Fibroblast of lung (primary cell): ENCODE measurements at places on chromosomes 11 and 22. TPM values are rescaled to one million over a fixed set of nuclear protein-coding genes. Genes with fewer than 3 reads are reported as not detected.
A peak's percentile ranks its signal among the peaks of the same experiment; 100 is the strongest.

DNA sequence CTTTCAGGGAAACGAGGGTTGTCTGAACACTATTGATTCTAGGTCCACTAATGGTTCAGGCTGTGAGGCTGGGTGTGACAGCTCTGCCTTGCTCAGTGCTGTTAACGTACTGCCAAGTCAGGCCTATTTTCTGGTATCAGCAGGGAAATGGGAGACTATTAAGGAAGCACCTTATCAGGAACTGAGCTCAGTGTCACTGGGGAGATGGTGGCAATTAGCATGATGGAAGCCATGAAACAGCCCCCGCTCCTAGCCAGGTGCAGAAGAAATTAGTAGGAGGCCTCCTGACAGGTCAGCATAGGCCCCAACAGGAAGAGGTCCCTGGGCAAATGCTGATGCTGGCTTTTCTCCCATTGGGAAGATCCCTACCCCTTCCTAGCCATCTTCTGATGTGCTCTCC is 42.6 kb upstream of the LMO2 start:
- no peak overlapping the region for H3K4me3 ChIP-seq
- H3K27me3 ChIP-seq = no peaks in the 10 kb centered on the region
- no peak for DNase-seq
- H3K36me3 ChIP-seq = no peaks in the 10 kb centered on the region
- no peak overlapping the region for H3K27ac ChIP-seq
- H3K4me1 ChIP-seq = no peaks in the 10 kb centered on the region

Gene APOL5
- total RNA-seq = not detected in 2 replicates

GRCh38 chr11:26028393-26028911 is 303.5 kb upstream of the ANO3 start:
- DNase-seq = peak; percentile 59
- H3K27ac ChIP-seq = no peak overlapping the region
- no peaks in the 10 kb centered on the region for H3K36me3 ChIP-seq
- no peaks in the 10 kb centered on the region for H3K4me1 ChIP-seq

- H3K4me1 ChIP-seq = no peaks in the 10 kb centered on the region
- H3K4me3 ChIP-seq = no peak overlapping the region
- no peak for DNase-seq
- H3K27ac ChIP-seq = peak overlapping the region; percentile 10
Observed at GRCh38 chr11:69654660-69655478, 13.9 kb downstream of the CCND1 start.

Gene OR5D16
- not detected in 2 replicates for total RNA-seq

Gene SNX15
- 11.3 and 14.4 TPM in 2 replicates for total RNA-seq

Gene TRIM29
- total RNA-seq = not detected in 2 replicates

DNA sequence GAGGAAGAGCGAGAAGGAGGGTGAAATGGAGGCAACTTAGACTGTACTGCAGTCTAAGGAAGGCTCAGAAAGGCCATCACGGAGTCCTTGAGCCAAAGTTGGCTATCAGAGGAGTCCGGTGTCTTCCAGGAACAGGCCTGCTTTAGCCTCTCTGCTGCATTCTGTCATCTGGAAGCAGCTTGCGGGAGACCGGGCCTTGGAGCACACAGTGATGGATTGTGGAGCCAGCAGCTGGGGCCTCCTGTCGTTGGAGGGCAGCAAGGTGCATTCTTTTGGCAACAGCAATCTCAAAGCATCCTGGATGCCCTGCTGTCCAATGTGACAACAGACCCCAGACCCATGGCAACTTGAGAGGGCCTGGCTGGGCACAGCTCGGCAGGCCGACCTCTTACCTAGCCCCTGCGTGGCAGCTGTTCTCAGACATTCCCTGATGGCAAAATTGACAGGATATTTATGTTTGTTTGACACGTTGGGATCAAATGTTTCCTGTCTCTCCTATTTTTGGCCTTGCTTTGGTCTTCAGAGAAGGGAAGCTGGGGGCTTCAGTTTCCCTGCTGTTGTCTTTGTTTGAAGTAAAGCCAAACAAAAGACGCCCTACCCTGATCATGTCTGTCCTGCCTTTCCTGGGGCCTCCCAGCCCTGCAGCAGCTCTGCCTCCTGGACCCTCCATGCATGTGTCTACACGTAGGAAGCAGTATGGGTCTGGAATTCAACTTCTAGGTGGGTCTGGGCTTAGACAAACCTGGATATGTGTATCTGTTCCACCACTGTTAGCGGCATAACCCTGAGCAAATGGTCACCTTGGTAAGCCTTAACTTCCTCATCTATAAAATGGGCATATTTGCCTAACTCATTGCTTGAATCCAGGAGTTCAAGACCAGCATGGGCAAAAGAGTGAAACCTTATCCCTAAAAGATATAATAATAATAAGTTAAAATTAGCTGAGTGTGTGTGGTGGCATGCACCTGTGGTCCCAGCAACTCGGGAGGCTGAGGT is 43.9 kb upstream of the LMO2 start:
- no peak overlapping the region for H3K4me3 ChIP-seq
- no peaks in the 10 kb centered on the region for H3K27me3 ChIP-seq
- no peak for DNase-seq
- H3K36me3 ChIP-seq = no peaks in the 10 kb centered on the region

Gene RASD2
- total RNA-seq = under 0.01 TPM in 2 replicates

Gene MOB2
- 29.3 and 30.1 TPM in 2 replicates for total RNA-seq

- H3K36me3 ChIP-seq = no peaks in the 10 kb centered on the region
- no peak overlapping the region for H3K4me3 ChIP-seq
- no peak overlapping the region for H3K27ac ChIP-seq
- H3K27me3 ChIP-seq = no peaks in the 10 kb centered on the region
- DNase-seq = peak; percentile 5
Observed at GRCh38 chr11:116454020-116454645, 318.7 kb downstream of the BUD13 start.

GRCh38 chr22:40009951-40010671 is 15.4 kb downstream of the FAM83F start:
- no peak overlapping the region for H3K4me3 ChIP-seq
- H3K27me3 ChIP-seq = peaks cover 29% of the 10 kb centered on the region
- no peaks in the 10 kb centered on the region for H3K4me1 ChIP-seq
- no peak overlapping the region for H3K27ac ChIP-seq
- H3K36me3 ChIP-seq = no peaks in the 10 kb centered on the region

GRCh38 chr11:81787584-81788049 is 946.0 kb downstream of the FAM181B start:
- peak; percentile 20 for DNase-seq
- H3K36me3 ChIP-seq = no peaks in the 10 kb centered on the region
- H3K27ac ChIP-seq = no peak overlapping the region
- H3K4me3 ChIP-seq = no peak overlapping the region

Gene UCP3
- 0.26 and 0.33 TPM in 2 replicates for total RNA-seq

DNA sequence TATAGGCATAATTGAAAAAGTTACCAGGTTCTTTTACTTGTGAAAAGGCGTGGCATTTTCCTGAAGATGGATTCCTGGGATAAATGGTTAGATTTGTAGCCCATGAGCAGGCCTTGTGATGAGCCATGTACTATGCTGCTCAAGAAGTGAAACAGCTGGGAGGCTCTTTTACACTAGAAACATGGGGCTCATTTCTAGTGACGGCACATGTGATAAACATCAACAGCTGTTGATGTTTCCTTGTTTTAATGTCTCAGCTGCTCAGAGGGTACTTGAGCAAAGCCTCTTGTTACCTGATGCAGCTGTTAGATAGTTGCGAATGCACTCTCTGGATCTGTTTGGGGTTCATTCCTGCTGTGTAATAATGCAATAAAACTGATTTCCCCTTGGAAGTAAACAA is 396.8 kb downstream of the GUCY1A2 start:
- H3K36me3 ChIP-seq = no peaks in the 10 kb centered on the region
- H3K4me3 ChIP-seq = no peak overlapping the region
- no peak for DNase-seq
- no peaks in the 10 kb centered on the region for H3K27me3 ChIP-seq
- H3K27ac ChIP-seq = no peak overlapping the region
- no peaks in the 10 kb centered on the region for H3K4me1 ChIP-seq

DNA sequence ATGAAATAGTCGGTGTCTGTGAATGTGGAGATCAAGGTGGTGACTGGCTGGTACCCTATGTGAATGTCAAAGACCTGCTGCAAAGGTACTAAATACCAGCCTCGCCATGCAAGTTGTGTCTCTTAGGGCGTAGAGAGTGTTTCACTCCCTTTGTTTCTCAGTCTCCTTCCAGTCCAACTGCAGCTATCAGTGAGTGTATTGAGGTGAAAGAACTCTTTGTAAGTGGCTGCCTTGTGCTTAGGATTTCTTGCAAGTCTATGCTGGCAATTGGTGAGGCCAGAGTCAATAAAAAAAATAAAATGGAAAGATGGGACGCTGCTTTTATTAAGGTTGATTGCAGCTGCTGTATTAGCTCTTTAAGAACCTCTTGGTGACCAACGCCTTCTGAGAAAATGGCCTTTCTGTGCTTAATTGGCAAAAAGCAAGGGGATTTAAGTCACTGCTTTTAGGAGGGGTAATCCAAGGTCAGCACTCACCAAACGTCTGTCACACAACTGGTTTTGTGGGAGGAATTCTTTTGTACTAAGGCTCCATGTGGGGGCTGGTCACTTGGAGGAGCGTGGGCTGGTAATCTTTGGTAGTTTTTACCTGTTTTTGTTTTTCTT is 95.1 kb downstream of the PARVA start:
- no peaks in the 10 kb centered on the region for H3K27me3 ChIP-seq
- peak; percentile 40 for DNase-seq
- H3K36me3 ChIP-seq = peaks cover 11% of the 10 kb centered on the region

DNA sequence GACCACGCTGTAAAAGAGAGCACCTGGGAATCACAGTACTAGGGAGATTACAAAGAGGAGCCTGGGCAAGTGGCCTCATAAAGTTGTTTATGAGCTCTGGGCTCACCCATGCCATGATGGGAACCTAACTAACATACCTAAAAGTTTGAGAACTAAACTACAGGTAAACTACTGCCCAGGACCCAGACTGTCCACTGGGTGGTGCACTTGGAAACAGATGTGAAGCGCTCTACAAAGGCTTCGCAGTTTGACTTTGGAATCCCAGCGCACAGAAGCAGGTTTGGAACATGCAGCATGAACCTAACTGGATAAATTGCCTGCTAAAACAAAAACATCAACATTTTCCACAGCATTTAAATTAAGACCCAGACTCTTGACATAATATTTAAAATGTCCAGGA is 418.6 kb downstream of the FAM181B start:
- H3K4me1 ChIP-seq = no peaks in the 10 kb centered on the region
- H3K27ac ChIP-seq = no peak overlapping the region
- DNase-seq = no peak
- no peaks in the 10 kb centered on the region for H3K27me3 ChIP-seq

DNA sequence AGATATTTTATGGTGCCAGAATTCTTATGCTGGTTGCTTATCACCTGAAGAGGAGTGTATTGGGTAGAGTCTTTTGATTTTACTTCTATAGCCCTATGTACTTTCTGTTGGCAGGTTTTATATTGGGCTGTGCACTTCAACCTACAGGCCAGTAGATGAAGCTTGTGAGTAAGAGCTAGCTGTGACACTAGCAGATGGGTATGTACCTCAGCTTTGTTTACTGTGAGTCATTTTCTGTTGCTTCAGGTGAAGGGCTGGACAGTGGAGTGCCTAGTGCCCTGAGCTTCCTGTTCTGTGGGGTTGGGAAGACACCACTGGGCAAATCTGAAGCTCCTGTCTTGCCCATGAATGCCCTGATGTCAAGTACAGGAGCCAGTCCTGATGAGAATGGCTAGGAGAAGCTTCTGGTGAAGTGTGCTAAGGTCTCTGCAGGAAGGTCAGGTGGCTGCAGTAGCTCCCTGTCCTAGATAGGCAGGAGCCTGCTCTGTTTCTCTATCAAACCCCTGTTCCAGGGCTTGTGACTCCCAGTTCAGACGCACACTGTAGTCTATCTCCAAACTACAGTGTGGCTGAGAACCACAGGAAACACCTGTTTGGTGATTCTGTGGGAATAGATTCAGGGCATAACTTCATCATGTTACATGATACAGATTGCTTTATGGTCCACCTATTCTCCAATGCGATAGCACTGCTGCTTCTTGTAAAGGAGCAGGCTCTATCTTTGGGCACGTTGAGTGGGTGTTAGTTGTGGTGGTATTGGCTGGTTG is 755.7 kb downstream of the KCNA4 start:
- no peaks in the 10 kb centered on the region for H3K27me3 ChIP-seq
- H3K36me3 ChIP-seq = no peaks in the 10 kb centered on the region
- no peaks in the 10 kb centered on the region for H3K4me1 ChIP-seq
- H3K4me3 ChIP-seq = no peak overlapping the region
- peak; percentile 74 for DNase-seq
- no peak overlapping the region for H3K27ac ChIP-seq

DNA sequence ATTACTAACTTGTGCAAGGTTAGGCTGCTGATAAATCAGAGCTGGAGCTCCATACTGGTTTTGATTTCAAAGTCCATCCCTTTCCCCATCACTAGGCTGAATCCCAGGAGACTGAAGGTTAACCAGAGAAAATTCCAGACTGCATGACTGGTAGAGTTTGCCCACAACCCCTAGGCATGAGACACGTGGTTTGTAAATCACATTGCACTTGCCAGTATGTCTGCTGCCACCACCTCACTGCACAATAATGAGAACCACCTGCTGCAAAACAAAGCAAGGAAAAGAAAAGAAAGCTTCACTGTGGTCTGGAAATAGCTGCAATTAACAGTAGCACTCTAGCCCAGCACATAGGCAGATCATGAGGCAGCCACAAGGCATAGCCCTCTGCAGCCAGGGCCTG is 67.6 kb upstream of the NTM start:
- H3K27ac ChIP-seq = no peak overlapping the region
- peaks cover 4% of the 10 kb centered on the region for H3K27me3 ChIP-seq
- peak; percentile 25 for DNase-seq
- H3K4me1 ChIP-seq = no peaks in the 10 kb centered on the region
- H3K36me3 ChIP-seq = no peaks in the 10 kb centered on the region

GRCh38 chr11:9763301-9763700 is 99.4 kb downstream of the SWAP70 start:
- no peak overlapping the region for H3K4me3 ChIP-seq
- no peak overlapping the region for H3K27ac ChIP-seq
- peaks cover 49% of the 10 kb centered on the region for H3K4me1 ChIP-seq
- H3K36me3 ChIP-seq = no peaks in the 10 kb centered on the region
- H3K27me3 ChIP-seq = no peaks in the 10 kb centered on the region

Gene KRTAP5-1
- not detected in 2 replicates for total RNA-seq

GRCh38 chr11:130646881-130647280 is 198.4 kb downstream of the ADAMTS15 start:
- no peaks in the 10 kb centered on the region for H3K36me3 ChIP-seq
- peak overlapping the region; percentile 58 for H3K27ac ChIP-seq
- no peaks in the 10 kb centered on the region for H3K27me3 ChIP-seq
- DNase-seq = peak; percentile 69
- H3K4me1 ChIP-seq = peaks cover 17% of the 10 kb centered on the region

DNA sequence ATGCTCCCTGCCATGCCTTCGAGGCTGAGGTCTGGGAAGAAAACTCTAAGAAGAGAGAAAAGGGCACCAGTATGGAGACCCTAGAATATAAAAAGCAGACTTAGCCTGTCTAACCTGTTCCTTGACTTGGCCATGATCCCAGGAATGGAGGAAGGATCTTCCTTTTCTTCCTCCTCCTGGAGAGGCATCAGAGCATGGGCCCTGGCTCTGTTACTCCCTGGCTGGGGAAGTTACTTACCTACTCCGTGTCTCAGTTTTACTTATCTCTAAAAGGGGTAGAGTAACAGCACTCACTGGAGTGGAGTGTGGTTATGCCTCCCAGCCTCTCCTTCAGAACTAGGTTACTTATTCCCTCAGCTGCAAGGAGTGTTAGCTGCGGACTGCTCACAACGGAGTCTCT is 55.2 kb upstream of the PHF21A start:
- H3K27me3 ChIP-seq = peaks cover 12% of the 10 kb centered on the region
- H3K4me3 ChIP-seq = no peak overlapping the region
- DNase-seq = no peak
- no peaks in the 10 kb centered on the region for H3K36me3 ChIP-seq
- no peak overlapping the region for H3K27ac ChIP-seq
